T-helper 17 cell (primary cell): ENCODE measurements at places on chromosomes 7 and 10.

- no peak for DNase-seq
These were observed 63.1 kb upstream of the ATP6V0A4 start for GRCh38 chr7:138861051-138861450.

GRCh38 chr7:4017785-4018184 is 664.3 kb upstream of the FOXK1 start:
- DNase-seq: no peak

GRCh38 chr7:114375907-114376306 is 38.7 kb upstream of the FOXP2 start:
- DNase-seq: no peak

DNA sequence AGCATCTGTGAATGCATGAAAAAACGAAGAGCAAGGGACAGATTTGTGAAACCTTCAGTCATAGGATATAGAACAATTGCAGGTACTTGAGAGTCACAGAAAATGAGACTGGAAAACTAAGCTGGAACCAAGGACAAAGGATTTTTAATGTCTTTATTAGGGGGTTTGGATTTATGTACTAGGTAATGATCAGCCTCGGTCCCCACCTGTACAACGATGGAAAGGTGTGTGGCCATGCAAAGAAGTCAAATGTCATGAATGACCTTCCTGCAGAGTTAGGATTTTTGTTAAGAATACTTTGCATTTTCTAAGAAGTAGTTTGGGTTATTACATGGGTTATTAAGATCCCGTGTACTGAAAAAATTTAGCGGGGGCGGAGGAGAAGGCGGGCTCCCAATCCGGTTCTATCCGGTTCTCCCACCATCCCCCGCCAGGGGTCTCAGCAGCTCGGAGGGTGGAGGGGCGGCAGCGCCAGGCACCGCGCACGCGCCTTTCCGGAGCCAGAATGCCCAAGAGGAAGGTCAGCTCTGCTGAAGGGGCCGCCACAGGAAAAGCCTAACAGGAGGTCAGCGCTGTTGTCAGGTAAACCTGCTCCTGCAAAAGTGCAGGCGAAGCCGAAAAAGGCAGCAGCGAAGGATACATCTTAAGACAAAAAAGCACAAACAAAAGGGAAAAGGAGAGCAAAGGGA is 327.5 kb upstream of the PLXDC2 start:
- no peak for DNase-seq

- DNase-seq: no peak
These were observed 1.5 kb downstream of the DNA2 start for GRCh38 chr10:68470300-68470699.
